Bone marrow (tissue), 2 donors: ENCODE measurements at places on chromosomes 11 and 22.

- DNase-seq: no peak
Observed at GRCh38 chr11:118912742-118913410, 12.8 kb downstream of the BCL9L start.

DNA sequence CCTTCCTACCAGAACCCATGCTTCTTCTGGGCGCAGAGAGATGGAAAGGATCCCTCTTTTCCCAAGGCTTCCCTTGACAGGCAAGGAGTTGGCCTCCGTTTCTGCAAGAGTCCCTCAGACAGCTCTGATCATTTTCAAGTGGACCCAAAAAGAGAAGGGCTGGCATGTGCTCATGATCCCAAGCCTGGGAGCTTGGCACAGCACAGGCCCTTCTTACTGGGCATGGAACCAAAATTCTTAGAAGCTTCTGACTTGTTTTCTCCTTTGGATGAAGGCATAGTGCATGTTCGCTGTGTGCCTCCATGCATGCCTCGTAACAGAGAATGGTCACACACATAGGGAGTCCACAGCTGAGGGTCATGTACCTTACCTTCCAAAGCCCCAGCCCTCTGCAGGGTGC, 449.6 kb downstream of the MIAT start:
- DNase-seq: no peak

DNA sequence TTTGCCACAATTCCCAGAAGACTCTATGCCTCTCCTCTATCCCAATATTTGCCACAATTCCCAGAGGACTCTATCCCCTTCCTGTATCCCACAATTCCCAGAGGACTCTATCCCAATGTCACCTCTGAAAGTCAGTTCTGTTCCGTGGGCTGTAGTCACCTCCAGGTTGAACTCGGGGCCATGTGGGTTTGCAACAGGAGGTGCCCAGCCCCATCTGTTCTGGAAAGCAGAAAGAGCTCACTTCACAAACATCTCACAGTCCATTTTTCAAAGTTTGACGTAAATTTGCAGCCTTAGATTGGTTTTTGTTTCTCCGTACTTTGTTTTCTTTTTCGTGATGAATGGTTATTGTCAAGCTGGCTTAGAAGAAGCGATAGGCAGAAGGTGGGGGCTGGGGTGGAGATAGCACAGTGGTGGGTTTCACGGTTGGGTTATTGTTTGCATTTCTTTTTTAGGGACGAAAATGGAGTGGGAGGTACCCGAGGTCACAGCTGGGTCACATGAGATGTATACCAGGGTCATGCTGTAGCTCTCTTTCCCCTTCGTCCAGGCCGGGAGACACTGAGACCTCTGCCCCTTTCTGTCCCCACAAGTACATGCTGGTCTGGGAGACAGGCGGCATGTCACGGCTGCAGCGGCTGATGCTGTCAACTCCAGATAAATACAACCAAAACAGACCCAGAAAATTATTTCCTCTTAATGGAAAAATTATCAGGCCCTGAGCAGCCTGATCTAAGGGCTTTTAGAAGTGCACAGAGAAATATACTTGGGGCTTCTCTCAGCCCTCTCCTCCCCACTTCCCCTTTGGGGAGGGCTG, 374.5 kb downstream of the CADM1 start:
- DNase-seq: no peak

DNA sequence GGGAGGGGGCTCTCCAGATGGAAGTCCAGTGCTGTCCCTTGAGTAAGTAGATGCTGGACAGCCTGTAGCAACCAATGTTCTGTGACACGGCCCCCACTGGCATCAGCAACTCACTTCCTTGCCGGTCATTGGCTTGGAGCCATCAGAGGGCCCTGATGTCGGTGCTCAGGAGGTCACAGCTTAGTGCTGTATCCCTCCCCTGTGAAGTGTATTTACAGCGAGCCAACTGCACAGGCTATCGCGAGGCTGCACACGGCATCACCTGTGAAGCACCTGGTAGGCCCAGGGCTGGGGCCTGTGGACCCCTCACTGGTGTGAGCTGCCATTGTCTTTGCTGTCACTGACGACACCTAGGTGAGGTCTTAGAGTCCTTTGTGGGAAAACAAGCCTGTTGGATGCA, 13.4 kb upstream of the ACR start:
- DNase-seq: no peak

GRCh38 chr22:45235101-45235777, 5.5 kb downstream of the KIAA0930 start:
- peak; percentile 87 for DNase-seq

DNA sequence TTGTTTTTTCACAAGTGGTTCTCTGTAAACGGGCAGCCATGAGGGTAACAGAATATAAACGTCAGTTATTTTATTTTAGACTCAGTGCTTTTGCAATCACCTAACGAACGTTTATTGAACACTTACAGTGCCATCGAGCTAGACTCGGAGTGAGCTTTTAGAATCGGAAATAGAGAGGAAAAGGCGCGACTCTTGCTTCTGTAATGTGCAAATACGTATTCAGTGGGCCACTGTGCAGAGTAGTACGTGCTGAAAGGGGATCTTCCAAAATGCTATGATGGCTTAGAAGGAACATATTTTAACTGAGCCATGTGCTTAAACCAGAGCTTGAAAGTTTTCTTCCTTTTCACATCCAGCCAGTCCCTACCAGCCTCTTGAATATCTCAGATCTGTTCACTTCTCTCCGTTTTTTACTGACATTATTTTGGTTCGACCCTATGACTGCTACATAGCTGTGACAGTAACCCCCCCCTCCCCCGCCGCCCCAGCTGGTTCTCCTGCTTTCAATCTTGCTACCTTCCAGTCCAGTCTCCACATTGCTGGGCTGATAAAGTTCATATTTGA, 468 bp downstream of the DDIAS start:
- DNase-seq: no peak

DNA sequence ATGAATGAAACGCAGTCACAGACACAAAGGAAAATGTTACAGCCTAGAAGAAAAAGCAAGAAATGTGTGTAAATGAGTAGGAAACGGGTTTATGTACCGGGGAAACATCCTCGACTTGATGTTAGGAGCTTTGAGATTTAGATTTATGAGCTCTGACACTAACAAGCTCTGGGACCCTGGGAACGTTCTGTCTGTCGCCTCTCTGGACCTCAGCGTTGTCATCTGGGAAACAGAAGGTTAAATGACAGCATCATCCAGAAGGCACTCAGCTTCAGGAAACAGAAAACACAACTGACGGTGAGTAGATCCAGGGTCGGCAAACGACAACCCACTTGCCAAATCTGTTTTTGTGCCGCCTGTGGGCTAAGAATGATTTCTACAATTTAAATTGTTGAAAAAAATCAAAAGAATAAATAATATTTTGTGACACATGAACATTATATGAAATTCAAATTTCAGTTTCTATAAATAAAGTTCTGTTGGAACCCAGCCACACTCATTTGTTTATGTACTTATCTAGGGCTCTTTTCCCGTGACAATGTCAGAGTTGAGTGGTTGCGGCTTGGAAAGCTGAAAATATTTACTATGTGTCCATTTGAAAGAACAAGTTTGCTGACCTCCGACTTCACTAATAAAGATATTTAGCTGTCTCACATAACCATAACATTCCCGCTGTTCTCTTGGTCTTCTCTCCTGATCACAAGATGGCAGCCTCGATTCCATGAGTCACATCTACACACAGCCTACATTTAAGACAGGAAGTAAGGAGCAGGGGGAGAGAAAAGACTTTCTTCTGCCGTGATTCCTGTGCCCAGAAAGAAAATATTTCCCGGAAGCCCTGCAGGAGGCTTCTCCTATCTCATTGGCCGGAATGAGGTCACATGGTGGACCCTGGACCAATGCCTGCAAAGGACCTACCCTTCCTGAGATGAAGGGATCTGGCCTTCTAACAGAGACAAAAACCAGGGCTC, 47.1 kb upstream of the SYT13 start:
- no peak for DNase-seq

DNA sequence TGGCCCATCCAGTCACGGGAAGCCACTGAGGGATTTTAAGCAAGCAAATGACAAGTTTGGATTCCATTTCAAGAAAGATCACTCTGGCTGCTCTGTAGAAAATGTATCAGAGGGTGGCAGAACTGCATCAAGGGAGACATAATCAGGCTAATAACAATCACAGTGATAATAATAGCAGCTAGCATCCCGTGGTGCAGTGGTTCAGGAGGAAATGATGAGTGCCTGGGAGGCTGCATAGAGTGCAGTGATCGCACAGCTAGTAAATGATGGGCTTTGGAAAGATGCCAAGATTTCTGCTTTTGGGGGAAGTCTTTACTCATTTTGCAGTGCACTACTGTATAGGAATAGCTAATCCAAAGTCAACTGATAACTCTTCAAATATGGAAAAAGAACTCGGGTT, 35.8 kb downstream of the TNRC6B start:
- DNase-seq: peak; percentile 26

GRCh38 chr22:22810471-22810870, 77.1 kb upstream of the IGLL5 start:
- no peak for DNase-seq

DNA sequence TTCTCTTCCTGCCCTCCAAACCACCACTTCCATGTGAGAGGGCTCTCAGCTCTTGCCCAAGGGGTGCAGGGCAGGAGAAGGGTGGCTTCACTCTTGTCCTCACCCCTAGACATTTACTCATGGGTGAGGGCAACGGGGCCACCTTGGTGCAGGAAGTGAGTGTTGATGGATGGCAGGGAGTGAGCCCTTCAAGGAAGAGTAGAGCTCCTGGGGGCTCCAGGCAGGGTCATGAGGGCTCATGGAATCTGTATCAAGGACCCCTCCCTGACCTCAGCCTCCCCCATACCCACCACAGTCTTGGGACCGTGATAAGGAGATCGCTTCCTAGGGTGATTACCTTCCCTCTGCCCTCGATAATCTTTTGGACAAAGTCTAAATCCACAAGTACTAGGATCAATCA, 37.8 kb downstream of the TSPAN18 start:
- DNase-seq: no peak

DNA sequence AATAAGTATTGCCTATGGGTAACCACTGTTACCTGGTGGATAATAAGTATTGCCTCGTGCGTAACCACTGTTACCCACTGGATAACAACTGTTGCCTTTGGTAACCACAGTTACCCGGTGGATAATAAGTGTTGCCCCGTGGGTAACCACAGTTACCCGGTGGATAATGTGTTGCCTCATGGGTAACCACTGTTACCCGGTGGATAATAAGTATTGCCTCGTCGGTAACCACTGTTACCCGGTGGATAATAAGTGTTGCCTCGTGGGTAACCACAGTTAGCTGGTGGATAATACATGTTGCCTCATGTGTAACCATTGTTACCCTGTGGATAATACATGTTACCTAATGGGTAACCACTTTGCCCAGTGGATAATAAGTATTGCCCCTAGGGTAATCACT, 9.8 kb upstream of the NXPE4 start:
- DNase-seq: no peak

- DNase-seq: no peak
Observed at GRCh38 chr11:71062199-71062598, 190.2 kb downstream of the SHANK2 start.

DNA sequence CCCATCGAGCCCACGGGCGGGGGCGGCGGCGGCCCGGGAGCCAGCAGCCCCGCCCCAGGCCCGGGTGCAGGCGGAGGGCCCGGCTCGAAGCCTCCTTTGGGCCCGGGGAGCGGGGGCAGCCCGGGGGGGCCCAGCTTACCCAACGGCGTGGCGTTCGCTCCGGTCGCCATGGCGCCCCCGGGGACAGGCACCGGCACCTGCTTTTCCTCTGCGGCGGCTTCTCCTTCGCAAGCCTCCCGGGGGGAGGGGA, 194 bp downstream of the SF1 start:
- no peak for DNase-seq

- no peak for DNase-seq
Observed at GRCh38 chr22:33232071-33232470, 173.9 kb upstream of the SYN3 start.

- DNase-seq: no peak
Observed at GRCh38 chr22:24760708-24761306, 13.7 kb downstream of the PIWIL3 start.

GRCh38 chr22:25741692-25742626, at the start of gene MYO18B:
Gene MYO18B, plus strand, starts transcription at chr22:25742188. Its CDS starts 18,905 bp downstream, at chr22:25761093.
- no peak for DNase-seq

GRCh38 chr22:39243439-39244135, 1.2 kb downstream of the PDGFB start:
- no peak for DNase-seq
